ENCODE measurements at places on chromosomes 11 and 22.

GRCh38 chr11:92246630-92247029 lies 22.0 kb downstream of the FAT3 start:
- DNase-seq: no peak

DNA sequence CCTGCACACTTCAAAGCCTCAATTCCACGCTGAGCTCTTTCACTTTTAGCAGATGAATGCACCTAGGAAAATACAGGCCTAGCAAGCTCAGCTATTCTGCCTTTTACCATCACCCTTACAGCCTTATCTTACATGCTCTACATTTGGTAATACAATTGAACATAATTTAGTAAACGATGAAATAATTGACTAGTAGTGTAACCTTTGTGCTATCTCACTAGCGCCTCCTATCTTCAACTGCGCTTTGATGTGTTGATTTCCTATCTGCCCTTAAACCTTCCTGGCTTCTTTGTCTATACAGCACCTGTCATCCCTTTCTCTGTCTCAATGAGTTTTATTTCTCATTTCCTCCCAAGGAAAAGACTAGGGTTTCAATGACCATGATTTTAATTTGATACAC lies 149.7 kb downstream of the LRRC4C start:
- DNase-seq: no peak

DNA sequence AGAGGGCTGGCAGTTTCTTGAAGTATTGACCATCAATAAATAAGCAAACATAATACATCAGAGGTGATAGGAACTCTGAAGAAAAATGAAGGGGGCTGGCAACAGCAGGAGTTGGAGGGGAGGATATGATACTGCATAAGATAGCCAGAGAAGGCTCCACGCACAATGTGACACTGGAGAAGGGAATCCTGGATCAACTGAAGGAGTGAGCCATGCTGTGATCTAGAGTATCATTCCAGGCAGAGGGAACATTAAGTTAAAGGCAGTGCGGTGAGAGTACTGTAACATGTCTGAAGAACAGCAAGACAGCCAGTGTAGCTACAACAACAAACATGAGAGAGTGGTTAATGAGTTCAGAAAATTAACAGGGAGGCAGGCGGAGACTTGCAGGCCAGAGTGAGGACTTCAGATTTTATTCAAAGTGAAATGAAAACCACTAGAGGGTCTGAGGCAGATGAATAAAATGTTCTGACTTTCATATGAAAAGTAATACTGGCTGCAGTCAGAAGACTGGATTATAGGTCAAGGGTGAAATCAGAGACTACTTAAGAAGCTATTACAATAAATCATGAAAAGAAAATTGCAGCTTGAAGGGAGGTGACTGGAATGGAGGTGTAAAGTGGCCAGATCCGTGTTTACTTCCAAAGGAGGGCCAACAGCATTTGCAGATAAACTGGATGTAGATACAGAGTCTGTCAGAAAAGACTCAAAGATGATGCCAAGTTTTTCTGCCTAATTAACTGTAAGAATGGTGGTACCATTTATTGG lies 49.4 kb downstream of the RRAS2 start:
- no peak for DNase-seq

- DNase-seq: no peak
Measured at GRCh38 chr22:39946503-39947219, 13.5 kb upstream of the TMA7B start.

DNA sequence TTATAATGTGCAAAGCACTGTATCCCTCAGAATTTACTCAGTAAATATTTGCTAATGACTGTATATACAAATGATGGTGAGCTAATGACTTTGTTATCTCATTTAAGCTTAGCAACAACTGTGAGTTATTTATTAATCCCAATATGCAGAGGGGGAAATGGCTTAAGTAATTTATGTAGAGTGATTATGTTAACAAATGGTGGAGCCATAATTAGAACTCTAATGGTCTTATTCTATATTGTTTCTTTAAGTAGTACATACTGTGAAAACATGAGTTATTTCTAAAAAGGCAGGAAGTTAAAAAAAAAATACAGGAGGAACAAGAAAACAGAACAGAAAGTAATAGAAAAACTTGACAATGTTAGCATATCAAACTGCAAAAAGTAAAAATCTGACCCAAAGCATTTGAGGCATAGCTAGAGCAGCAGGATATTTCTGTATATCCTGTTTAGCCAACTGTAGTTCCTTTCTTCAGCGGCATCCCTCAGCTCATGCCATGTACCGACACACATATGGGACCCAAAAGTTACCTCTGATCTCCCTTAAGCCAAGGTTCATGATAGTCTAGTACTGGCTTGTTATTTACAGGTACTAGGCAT lies 94.2 kb downstream of the FCHSD2 start:
- DNase-seq: no peak

- DNase-seq: no peak
Measured at GRCh38 chr11:114237321-114238280, 58.6 kb upstream of the NNMT start.

- no peak for DNase-seq
Measured at GRCh38 chr11:10669258-10670033, 24.1 kb downstream of the IRAG1 start.

- DNase-seq: no peak
Measured at GRCh38 chr11:125070699-125071254, 7.7 kb downstream of the SLC37A2 start.

- peak; percentile 44 for DNase-seq
Measured at GRCh38 chr22:18024276-18024939, at the start of gene MICAL3. MICAL3 (minus strand) TSS chr22:18024561; CDS start chr22:17906812, 117,749 bp downstream.

DNA sequence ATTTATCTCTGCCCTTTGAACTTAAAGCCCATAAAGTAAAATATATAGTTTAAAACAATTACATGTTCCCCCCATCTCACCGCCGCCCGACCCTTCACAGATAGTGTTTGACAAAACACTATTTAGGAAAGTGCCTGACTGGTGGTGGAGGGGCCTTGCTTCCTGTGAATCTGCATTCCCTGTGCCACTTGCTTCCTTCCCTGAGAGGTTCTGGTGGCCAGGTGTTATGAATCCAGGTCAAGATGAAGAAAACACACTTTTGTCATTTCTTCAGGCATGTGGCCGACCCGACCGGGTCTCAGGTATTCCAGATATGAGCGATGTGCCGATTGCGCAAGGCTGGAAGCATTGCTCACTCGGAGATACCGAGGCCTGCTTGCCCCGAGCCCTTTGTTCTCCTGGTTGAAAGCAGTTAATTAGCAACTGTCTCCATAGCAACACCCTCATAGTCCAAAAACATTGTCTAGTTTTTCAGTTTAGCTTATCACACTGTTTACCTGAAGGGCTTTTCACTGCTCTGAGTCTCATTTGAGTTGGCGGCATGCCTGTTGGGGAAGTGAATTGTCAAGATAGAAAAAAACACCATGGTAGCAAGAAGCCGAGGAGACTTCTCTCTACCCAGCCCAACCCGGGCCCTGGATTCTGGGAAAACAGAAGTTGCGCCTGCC lies 128.3 kb downstream of the TEAD1 start:
- DNase-seq: no peak

DNA sequence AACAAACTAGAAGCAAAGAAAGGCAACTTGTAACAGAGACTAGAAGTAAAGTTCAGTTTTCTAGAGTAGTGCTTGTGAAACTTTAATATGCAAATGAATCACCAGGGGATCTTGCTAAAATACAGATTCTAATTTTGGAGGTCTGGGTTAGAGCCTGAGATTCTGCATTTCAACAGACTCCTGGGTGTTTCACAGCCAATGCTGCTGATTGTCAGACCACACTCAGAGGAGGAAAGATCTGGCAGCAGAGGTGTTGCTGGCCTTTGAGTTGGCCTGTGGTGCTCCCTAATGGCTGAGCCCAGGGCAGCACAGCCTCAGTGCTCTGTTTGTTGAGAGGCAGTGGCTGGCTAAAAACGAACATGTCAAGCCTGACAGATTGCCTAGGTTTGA lies 5.4 kb downstream of the CRY2 start:
- no peak for DNase-seq

GRCh38 chr11:70000228-70000627 lies 77.9 kb upstream of the ANO1 start:
- no peak for DNase-seq

DNA sequence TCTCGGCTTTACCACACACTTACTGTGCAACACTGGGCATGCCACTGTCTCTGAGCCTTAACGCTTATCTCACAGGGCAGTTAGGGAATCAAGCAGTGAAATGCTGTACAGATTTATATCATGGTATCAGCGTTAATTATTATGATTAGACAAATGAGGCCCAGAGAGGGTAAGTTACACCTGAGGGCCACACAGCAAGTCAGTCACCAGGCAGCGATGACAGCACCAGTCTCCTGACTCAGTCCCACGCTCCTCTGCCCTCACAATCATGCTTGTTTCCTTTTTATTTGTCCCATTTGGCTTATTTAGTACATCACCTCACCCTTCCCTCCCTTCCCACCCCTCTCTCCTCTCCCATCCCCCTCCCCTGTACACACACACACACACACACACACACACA lies 12.2 kb downstream of the CHRDL2 start:
- DNase-seq: no peak

DNA sequence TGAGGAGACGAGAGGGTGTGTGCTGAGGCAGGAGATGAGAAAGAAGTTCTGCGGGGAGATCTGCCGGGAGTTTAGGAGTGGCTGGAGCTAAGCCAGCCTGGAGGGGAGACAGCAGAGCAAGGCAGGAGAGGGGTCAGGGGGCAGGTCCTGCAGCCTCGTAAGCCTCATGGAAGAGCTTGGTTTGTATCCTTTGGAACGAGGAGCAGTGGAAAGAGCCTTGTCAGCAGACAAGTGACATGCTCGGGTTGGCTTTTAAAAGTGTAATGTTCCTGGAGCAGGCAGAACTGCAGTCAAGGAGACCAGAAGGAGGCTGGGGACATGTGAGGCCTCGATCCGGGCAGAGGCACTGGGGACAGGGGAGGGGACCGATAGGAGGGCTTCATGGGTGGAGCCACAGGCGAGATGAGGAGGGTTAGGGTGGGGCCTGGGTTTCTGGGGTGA lies 21.4 kb upstream of the TUB start:
- DNase-seq: no peak

DNA sequence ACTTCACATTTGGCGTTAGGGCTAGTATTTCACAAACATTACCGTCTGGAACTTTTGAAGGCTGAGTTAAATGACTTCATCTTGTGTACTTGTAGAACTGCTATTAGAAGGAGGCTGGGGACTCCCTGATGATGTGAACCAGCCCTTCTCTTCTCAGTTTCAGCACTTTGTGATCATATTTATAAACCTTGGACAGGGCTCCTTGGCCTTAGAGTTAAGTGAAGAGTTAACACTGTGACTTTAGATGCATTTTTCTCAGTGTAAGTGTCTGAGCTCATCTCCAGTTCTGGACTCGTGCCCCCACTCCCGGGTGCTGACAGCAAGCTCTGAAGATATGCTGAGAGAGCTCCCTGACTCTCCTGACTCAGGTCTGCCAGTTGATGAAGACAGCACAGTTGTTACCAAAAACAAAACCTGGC lies 8.4 kb downstream of the MIAT start:
- no peak for DNase-seq

DNA sequence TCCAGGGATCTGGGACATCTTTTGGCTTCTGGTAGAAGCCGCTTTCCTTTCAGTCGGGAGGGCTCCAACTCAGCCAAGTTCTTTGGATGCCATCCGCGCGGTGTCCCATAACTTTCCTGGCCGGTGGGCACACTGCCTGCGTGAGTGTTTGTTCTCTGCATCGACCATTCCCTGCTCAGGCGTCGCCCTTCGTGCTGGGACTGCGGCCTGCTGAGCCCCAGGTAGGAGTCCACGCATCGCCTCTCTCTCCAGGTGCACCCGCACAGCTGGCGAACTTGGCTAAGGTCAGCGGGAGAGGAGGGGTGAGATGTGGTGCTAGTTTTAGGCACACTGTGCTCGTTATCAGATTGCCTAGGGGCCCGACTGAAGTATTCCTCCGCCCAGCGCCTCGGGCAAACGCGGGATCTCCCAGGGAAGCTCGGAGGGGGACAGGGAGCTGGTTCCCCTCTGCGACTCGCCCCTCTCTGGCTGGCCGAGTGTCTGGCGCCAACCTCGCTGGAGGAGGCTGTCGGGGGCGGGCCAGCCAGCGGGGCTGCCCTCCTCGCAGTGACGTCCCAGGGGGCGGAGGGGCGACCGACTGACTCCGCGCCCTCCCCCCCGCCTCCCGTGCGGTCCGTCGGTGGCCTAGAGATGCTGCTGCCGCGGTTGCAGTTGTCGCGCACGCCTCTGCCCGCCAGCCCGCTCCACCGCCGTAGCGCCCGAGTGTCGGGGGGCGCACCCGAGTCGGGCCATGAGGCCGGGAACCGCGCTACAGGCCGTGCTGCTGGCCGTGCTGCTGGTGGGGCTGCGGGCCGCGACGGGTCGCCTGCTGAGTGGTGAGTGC lies at the start of gene LAYN:
LAYN (plus strand) TSS at position 607 of the 823 bp plus-strand sequence; CDS start at position 731, 124 bp downstream.
- DNase-seq: no peak

- no peak for DNase-seq
Measured at GRCh38 chr11:126938718-126939117, 61.9 kb downstream of the KIRREL3 start.

- no peak for DNase-seq
Measured at GRCh38 chr22:48677621-48678020, 1150.1 kb downstream of the BRD1 start.

DNA sequence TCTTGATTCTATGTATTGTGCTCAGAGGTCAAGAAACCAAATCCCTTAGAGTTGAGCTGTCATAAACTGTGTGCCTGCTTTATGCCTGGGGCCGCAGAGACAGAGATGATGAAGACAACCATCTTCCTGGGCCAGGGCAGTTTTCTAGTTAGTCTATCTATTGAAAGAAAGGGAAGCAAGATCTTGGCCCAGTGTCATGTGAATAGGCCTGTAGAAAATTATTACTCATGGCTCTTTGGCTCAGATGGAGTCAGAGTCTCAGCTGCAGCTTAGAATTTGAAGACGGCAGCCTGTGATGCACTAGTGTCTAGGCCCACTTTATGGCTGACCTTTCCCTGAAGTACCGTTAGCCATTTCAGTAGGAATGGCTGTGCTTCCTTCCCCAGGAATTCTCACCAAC lies 112.0 kb downstream of the DBX1 start:
- DNase-seq: no peak

DNA sequence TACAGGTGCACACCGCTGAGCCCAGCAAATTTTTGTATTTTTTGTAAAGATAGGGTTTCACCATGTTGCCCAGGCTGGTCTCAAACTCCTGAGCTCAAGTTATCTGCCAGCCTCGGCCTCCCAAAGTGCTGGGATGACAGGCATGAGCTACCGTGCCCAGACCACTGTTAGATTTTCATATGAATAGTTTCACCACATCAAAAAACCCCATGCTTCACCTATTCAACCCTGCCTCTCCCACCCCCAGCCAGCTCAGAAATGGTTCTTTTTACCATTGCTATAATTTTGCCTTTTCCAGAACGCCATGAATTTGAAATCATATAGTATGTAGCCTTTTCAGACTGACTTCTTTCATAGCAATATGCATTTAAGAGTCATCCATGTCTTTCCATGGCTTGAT lies 37.9 kb downstream of the CDPF1 start:
- no peak for DNase-seq

DNA sequence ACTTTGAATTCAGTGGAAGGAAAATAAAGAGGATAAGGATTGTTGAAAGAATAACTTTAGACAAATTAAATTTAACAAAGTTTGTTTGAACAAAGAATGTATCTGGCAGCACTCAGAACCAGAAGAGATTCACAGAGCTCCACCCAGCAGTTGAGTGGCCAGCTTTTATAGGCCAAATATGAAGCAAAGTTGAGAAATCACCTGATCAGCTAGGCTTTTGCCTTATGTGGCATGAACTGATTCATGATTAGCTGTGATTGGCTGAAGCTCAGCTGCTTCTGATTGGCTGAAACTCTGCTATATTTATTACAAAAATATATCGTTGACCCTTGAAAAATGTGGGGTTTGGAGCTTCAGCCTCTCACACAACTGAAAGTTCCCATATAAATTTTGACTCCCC lies 62.6 kb downstream of the PIWIL4 start:
- no peak for DNase-seq

GRCh38 chr11:78732246-78732645 lies 157.6 kb upstream of the NARS2 start:
- DNase-seq: no peak

- no peak for DNase-seq
Measured at GRCh38 chr22:25197340-25197739, 2.3 kb upstream of the CRYBB3 start.

Measured in activated T-cell treated with anti-CD3 and anti-CD28 coated beads for 1 hour (primary cell).